ENCODE measurements at places on chromosomes 4 and X.

DNA sequence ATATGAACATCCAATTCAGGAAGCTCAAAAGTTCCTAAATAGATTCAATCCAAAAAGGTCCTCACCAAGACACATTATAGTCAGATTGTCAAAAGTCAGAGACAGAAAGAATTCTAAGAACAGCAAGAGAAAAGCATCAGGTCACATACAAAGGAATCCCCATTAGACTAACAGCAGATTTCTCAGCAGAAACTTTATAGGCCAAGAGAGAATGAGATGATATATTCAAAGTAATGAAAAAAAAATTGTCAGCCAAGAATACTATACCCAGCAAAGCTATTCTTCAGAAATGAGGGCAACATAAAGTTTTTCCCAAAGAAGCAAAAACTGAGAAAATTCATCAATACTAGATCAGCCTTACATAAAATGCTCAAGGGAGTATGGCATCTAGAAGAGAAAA, 106.6 kb upstream of the SH3RF1 start:
- no peak for DNase-seq

DNA sequence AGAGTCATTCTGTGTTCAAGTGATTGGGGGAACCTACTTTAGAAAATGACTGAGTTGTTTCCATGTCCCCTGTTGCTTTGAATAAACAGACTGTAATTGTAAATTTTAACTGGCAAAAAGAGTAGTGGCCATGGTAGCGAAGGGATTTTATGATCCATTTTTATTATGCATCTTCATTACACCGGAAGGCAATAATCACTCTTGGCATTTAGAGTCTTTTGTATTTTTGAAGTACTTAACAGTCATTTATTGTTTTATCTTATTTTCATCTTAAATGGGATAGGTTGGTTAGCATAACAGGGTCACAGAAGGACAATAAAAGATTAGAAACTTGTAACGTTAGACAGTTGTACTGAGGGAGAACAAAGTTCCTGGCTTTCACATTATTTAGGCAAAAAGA, 11.0 kb upstream of the OTC start:
- DNase-seq: no peak

DNA sequence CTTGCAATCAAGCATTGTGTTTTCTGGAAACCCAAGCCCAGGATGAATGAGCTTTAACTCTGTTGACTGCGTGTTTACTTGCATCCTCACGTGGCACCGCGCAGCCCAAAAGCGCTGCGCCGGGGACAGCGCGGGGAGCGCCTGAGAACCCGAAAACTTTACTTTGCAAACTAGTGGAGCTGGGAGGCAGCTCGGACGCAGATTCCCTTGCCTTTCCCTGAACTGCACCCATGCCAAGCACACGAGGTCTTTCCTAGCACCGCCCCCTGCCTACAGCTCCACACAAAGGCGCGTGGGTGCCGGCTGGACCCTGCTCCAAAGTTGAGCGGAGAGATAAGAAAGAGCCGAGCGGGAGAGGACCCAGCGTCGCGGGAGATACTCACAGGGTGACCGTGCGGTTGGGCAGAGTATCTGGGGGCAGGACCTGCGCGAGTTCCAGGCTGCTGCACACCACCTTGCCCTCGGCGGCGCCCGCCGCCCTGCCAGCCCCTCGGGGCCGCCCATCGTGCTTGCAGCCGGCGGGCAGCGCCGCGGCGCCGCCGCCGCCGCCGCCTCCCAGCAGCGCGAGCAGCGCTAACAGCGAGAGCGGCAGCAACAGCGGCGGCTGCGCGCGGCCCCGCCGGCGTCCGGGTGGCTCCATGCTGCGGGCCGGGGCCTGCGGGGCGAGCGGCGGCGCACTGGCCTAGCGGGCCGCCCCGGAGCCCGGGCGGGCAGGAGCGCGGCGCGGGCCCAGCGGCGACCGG, 550 bp downstream of the ADGRA3 start:
- peak; percentile 6 for DNase-seq

- DNase-seq: peak; percentile 13
Measured at GRCh38 chrX:78329486-78329885, 2.1 kb upstream of the CYSLTR1 start.

DNA sequence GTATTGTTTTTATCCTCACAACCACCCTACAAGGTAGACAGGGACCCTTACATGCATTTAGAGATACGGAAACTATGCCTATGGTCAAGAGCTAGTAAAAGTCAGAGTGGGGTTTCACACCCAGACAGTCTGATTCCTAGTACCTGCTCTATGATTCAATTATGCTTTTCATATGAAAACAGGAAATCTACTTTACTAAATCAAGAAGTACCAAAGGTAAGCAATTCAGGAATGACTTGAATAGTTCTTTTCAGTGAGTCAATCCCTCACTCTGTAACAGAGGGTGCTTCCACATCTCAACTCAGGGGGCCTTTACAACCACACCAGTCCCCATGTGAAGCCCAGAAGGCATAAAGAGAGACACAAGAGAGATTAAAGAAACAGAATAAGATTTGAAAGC, 191.4 kb downstream of the PPP3CA start:
- DNase-seq: peak; percentile 14

DNA sequence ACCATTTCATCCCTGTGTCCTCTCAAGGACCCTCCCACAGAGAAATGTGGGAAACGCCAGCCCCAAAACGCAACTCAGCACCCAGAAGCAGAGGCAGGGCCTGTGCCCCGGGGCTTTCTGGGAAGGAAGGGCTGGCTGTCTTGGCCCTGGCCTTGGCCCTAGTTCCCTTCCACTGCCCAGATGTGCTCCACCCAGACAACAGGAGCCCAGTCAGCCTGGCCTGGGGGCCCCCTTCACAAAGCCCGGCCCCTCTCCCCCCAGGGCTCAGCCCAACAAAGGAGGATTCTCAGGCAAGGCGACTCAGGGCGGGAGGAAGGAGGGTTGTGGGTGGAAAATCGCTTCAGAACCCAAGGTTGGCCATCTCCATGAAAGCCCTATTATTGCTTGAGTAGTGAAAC, 82.5 kb downstream of the PJA1 start:
- DNase-seq: no peak

DNA sequence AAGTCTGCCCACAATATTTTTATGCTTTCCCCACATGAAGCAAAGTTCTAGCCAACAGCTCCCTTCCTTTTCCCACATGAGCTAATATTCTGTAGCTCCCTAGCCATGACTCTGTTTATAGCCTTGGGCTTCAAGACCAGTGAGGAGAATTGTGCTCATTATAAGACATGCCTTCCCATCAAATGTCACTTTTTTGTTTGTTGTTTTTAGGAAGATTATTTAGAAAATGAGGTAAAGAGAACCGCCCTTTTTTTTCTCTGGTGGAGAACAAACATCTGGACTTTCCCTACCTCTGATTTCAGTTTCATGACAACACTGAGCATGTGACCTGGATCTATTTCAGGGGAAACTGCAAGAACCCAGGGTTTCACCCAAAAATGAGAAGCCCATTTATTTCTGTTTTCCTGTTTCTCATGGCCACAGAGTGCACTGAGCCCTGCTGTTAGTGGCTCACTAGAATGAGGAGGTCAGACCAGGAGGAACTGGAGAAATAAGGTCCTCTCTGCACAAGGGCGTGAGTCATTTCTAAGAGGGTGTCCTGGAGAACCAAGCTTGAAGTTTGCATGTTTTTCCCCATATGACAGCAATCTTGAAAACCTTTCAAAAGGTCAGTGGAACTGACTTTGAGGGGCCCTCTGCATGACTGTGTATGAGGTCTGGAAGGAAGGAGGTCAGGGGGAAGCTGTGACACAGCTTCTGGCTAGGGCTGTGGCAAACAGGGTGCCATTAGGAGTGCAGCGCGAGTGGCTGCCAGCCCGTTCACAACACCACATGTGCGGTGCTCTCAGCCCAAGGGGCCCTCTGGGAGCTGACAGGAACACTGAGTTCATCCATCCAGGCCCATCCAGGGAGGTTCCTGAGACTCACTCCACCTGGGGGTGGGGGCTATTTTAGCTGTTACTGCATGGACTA, 55.2 kb downstream of the CHST7 start:
- DNase-seq: peak; percentile 9

GRCh38 chr4:67394879-67395278, 150.4 kb downstream of the CENPC start:
- DNase-seq: no peak

DNA sequence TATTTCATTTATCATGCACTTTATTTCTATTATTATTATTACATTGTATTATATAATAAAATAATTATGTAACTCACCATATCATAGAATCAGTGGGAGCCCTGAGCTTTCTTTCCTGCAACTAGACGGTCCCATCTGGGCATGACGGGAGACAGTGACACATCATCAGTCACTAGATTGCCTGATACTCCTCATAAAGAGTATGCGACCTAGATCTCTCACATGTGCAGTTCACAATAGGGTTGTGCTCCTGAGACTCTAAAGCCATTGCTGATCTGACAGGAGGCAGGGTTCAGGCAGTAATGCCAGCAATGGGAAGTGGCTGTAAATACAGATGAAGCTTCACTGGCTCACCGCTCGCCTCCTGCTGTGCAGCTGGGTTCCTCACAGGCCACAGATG, 62.3 kb downstream of the DMD start:
- no peak for DNase-seq

DNA sequence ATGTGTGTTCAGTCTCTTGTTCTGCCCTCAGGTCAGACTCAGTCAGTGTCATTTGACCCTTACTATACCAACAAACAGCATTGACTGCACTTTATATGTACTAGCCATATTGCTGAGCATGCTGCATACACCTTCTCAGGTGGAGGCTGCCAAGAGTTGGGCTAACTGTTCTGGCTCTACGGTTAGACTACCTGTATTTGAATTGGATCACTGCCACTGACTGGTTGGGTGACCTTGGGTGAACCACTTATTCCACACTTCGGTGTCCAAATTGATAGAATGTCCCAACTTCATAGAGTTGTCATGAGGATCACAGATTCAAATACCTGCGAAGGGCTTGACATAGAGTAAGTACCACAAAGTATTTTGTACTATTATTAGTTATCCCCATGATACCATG, 91.2 kb upstream of the GPR50 start:
- no peak for DNase-seq

GRCh38 chr4:36256398-36256891, 12.1 kb upstream of the ARAP2 start:
- DNase-seq: no peak

- no peak for DNase-seq
Measured at GRCh38 chr4:48025005-48025404, 8.4 kb downstream of the NIPAL1 start.

DNA sequence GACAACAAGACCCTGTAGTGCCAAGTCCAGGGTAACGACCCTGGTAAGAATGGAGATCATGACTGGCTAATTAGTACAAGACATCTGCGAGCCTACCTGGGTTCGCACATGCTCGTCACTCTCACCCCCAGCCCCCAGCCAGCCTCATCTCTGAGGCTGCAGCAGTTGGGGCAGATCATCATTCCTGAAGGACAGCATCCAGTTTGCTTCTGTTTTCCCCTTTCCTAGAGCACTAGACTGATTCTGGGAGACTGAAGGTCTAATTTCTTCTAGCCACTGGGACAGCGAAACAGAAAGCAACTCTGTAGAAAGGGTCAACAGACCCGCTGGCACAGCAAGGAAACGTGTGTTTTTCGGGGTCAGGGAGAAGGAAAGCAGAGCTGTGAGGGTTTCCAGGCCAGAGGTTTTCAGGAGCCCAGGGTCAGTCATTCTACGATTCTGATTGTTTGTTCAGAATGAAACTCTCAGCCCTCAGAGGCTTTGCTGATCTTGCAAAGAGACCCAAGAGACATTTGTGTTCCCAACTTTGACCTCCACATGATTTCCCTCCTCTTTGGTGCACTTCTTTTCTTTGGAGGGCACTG, 343.1 kb upstream of the NOCT start:
- DNase-seq: no peak

- DNase-seq: no peak
Measured at GRCh38 chr4:2714918-2715317, 41.2 kb downstream of the TNIP2 start.

- peak; percentile 34 for DNase-seq
Measured at GRCh38 chrX:9677098-9677739, 88.4 kb downstream of the GPR143 start.

DNA sequence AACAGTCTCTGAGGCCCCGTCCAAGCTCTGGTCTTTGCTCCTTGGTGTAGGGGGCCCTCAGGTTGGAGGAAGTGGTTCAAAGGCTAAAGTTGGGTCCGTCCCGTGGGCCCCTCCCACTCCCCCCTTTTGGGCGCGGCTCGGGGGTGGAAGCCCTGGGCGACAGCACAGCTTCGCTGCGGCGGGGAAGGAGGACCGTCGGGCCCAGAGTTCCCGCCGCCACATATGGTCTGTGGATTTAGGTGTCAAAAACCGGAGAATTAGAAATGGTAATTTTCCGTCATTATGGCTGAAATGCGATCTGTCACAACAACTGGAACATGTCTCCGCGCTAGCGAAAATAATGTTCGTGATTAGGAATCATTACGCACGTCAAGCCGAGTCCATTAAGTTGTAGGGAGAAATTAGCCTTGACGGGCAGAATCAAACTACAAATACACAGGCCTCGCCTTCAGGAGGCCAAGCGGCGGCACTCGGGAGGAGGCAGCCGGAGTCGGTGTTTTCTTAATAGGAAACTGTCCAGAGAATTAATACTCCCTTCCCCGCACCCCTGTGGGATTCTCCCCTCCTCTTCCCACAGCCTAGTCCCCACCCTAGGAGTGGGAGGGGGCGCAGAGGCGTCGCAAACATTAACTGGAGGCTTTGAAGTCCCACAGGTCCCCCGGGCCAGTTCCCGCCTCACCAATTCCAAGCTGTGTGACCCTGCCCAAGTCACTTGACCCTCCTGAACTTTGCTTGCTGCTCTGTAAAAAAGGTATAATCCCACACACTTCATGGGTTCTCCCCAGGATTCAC, 15.0 kb downstream of the NKX3-2 start:
- no peak for DNase-seq

DNA sequence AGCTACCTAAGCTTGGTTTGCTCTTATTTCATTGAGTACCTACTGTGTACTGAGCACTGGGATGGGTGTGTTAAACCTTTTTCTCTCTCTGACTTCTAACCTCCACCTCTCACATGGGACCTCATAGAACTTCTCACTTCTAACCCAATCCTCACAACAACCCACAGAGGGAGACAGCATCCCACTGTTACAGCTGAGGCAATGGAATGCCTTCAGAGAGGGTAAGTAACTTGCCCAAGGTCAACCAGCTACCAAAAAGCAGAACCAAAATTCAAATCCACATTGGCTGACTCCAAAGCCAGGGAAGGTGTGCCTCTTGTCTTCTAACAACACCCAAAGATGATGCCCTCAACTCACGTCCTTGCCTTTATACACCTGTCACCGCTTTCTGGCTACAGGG, 5.4 kb downstream of the SEL1L3 start:
- DNase-seq: no peak

GRCh38 chr4:144494280-144494679, 151.7 kb upstream of the HHIP start:
- no peak for DNase-seq
